ENCODE measurements at places on chromosomes 16 and 17.
A peak's percentile ranks its signal among the peaks of the same experiment; 100 is the strongest.

GRCh38 chr16:73047221-73047535 is 750 bp downstream of the ZFHX3 start:
- no peak for DNase-seq

- no peak for DNase-seq
Measured at GRCh38 chr17:77398274-77398673, 257.5 kb downstream of the SEC14L1 start.

DNA sequence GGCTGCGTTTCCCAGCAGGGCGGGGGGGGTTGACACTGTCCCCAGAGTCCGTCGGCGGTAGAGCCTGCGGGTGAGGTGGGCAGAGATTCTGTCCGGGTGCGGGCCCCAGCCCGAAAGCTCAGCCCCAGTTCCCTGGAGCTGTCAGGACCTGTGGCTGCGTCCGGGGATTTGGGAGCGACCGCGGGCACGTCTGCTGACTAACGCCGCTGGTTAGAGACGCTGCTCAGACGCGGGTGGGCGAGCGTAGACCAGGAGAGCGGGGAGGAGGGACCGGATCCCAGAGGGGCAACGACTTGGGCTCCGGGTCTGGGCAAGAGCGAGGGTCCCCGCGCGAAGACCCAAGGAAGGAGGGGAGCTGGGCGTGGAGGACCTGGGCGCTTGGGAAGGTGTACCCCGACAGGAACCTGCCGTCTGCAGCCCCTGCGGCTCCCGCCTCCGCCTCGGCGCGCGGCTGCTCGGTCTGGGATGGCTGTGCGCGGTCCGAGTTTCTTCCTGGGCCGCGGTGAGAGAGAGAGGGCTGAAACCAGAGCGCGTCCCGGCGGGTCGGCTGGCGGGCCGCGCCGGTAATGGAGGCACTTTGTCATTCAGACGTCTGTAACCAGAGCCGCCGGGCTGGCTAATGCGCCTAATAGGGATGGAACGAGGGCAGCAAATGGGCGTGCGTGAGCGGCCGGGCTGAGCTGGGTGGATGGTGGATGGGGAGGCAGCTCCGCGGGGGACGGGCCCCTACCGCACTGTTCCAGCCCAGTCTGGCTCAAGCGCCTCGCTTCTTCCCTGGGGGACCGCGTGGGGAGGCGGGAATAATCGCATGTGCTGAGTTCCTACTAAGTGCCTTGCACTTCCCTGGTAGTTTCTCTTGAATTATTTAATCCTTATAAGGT is 2.3 kb downstream of the NGFR start:
- no peak for DNase-seq

DNA sequence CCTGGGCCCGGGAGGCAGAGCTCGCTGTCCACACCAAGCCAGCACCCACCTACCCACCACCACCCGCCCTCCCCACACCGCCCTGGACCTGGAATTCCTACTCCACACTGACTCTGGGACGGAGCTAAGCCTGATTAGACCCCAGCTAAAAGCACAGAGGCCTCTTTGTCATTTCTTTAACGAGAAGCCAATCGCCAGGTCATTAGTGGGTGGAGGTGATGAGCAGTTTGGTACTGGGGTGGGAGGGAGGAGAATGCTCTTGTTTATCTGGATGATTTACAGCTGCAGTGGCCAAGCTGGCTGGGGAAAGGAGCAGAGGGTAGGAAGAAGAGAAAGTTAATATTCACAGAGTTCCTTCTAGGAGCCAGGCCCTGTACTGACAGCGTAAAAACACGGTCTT is 6.0 kb upstream of the BHLHA9 start:
- no peak for DNase-seq

DNA sequence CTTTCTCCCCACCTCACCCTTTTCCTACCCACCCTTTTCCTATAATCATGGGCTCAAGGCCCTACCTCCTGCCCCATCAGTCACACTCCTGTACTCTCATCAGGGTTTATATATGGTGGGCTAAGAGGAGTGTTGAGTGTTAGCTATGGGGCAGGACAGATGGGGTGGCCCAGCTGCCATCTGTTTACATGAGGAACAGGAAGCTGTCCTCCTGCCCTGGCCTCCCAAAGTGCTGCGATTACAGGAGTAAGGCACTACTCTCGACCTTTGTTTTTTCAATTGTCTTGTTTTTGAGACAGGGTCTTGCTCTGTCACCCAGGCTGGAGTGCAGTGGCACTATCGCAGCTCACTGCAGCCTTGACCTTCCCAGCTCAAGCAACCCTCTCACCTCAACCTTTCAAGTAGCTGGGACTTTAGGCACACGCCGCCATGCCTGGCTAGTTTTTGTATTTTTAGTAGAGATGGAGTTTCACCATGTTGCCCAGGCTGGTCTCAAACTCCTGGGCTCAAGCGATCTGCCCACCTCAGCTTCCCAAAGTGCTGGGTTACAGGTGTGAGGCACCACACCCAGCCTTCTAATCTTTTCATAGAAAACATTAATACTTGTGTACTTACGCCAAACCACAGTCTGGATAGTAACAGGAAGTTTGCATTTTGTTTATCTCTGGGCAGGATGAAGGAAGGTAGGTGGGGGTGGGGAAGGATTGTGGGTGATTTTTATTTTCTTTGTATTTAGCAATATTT is 1.6 kb downstream of the TRADD start:
- no peak for DNase-seq

DNA sequence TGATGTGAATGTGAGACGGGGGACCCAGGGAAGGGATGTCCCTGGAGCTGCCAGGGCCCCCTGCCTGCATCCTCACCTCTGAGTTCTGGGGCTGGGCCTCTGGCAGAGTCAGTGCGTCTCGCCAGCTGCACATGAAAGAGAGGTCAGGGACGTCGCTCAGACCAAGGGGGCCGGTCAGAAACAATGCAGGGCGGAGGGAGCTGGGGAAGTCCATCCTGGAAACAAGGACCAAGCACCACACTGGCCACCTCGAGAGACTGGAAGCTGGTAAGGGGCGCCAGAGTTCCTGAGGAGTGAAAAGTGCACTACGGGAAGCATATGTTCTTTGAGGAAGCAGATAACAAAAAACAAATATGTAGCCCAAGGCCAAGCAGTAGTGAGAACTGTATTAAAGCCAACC is 2.1 kb downstream of the TAF1C start:
- DNase-seq, result no peak

DNA sequence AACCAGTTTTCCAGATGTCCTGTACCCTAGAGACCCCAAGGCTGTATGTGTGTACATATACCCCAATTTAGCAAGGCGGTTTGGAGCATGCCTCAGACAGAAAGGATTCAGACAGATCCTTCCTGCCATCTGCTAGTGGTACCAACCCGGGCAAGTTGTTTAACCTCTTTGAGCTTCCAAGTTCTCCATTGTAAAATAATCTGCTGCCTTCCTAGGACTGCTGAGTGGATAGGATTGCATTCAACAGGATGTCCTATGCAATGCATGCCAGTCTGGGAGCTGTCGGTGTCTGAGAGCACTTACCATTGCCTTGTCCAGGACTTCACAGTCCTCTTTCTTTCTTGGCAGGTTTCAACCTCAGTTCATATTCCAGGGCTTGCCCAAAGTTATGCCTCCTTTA is 1.9 kb downstream of the CDH13 start:
- no peak for DNase-seq

DNA sequence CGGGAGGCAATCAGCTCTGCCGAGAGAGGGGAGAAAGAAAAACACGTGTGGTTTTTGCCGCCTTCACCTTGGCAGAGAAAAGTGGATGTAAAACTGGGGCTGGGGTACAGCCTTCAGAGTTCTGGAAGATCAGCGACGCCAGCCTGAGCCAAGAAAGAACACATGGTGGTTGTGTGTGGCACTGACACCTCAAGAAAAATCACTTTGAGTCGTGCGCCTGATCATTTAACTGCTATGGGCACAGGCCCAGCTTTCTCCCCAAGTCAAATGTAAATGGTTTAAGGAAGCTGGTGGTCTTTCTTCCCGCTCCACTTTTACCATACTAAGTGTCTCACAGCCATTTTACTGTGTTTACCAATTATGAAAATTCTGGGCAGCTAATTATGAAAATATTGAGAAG is 461.8 kb upstream of the SOX9 start:
- no peak for DNase-seq

DNA sequence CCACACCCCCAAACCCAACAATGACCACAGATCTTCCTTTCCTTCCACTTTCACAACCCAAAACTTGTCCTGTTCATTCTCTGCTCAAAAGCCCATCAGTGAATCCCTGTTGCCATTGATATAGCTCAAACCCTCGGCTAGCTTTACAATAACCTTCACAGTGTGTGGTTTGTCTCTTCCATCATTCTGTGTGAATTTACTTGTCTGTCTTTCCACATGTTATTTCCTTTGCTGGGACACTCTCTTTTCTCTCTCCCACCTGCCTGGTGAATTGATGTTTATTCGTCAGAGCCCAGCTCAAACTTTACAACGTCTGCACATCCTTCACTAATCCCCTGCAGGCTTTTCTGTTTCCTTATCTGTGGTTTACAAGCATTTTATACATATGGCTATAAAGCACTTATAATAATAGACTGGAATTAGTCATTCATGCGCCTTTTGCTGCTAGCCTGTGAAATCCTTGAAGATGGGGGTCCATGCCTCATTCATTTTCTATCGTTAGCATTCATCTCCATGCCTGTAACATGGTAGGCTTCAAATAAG is 114.4 kb downstream of the CDH13 start:
- peak; percentile 67 for DNase-seq

DNA sequence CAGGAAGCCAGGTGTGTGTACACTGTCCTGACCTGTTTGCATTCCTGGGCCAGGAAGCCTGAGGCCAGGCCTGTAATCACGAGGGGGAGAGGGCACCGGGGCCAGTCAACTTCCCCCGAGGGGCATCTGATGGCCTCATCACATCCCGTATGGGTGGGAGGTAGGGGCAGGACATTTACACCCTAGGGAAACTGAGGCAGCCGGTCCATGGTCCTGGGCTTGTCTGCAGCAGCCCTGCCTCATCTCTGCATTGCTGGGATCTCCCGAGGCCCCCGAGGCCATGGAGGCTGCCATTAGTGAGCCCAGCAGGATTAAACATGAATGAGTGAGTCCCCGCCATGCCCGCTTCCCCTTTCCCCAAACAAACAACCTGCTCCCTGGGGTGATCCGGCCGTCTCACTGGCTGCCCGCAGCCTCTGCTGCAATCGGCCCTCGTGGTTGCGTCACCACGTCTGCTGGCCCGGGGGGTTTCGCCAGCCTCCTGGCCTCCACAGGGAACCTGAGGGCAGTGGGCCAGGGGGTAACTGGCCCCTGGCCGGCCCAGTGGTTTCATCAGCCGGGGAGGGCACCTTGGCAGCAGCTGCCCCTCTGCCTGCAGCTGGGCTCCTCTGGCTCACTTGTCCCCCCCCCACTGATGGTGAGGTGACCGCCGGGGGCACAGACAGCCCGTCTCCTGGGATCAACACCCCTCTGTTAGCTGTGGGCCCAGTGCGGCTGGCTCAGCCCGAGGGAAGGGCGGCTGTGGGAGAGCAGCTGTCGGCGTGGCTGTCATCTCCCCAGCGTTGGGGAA is 88.3 kb upstream of the GSE1 start:
- no peak for DNase-seq

DNA sequence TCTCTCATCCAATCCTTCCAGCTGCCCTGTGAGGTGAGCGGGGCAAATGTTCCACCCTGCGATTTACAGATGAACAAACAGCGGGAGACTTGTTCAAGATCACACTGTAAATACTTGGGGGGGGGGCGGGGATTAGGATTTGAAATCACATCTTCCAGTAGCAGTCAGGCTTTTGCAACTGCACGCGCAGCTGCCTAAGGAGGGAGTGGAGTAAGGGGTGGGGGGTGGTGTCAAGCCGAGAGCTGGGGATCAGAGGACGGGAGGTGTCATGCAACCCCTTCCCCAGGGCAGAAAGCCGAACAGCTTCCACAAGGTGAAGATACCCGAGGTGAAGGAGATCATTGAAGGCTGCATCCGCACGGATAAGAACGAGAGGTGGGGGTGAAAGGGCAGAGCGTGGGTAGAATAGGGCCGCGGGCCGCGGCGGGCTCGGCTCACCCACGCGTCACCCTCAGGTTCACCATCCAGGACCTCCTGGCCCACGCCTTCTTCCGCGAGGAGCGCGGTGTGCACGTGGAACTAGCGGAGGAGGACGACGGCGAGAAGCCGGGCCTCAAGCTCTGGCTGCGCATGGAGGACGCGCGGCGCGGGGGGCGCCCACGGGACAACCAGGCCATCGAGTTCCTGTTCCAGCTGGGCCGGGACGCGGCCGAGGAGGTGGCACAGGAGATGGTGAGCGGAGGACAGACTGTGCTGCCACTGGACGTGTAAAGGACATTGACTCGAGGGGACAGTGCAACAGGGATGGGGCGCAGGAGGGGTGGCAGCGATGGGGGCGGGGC is 4.6 kb downstream of the WNK4 start:
- no peak for DNase-seq

- no peak for DNase-seq
Measured at GRCh38 chr16:30797670-30798309, 10.8 kb upstream of the ZNF629 start.

DNA sequence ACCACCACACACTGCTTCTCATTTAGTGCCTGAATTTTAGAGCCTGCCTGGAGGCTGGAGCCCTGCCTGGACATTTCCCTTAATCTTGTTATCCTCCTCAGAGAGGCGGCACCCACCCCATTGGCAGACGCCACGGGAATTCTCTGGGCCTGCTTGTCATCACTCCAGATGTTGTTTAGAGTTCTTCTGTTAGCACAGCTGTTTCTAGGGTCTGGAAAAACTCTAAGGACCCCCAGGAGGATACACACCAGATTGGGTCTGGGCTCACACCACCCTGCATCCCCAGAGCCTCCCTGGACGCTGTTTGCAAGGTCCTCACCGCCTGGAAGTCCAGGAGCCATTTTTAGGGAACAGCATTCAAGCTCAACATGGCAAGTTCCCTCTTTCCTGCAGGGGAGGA is 565 bp upstream of the XAF1 start:
- no peak for DNase-seq

DNA sequence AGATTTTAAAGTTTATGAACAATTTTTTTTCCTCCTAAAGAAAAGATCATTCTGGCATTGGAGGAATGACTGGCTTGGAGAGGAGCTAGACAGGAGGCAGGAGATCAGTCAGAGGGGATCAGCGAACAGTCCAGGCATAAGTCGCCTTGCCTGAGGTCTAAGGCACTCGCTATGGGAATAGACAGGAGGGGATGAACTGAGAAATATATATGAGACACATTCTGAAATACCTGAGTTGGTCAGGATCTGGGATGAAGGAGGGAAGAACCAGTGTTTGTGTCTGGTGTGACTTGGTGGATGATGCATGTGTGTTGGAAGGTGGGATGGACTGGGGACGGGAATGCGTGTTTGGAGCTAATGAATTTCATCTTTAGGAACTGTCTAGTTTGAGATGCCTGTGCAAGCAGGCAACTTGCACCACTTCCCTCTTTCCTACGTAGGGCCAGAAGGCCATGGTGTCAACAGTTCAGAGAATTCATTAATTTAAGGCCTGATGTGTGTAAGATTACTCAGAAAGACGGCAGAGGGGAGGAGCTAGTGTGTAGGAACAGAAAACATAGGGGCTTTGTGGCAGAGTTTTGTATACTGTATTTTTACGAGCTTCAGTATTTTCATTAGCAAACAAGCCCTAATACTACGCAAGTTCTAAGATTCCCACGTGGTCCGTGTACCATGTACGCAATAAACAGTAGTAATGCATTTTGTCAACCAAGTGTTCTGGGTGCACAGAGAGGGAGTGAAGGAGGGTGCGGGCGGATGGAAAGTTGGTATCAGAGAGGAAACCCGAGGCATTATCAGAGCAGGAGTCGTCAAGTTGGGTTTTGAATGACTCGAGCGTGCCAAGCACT is 825 bp downstream of the HEATR6 start:
- no peak for DNase-seq

- no peak for DNase-seq
Measured at GRCh38 chr17:75398279-75398678, 7.2 kb downstream of the GRB2 start.
